ENCODE measurements at places on chromosomes 3 and 15. TPM values are rescaled to one million over a fixed set of nuclear protein-coding genes. Genes with fewer than 3 reads are reported as not detected.

GRCh38 chr15:56468401-56468800 lies 3.5 kb upstream of the MNS1 start:
- DNase-seq: peak; percentile 46

DNA sequence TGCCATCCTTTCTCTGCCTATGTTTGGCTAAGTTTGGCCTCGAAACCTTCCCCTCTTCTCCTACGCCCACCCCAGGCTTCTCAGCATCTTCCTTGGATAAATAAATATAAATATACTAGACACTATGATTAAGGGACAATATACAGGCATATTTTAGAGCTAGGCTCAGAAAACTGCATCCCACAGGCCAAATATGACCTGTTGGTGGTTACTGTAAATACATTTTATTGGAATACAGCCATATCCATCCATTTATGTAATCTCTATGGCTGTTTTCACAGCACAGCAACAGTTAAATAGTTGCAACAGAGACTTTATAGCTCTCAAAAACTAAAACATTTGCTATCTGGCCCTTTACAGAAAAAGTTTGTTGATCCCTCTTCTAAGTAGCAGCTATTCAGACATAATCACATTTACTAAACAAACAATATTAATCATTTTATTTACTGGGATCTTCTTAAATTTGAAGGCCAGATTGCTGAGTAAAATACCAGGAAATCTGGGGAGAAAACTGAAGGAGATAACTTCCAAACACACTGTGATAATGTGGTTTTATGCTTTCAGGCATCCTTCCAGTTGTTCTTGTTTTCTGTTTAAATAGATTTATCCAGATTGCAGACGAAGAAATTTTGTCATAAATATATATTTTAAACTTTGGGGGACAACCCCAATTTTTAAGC lies 269.7 kb upstream of the THRB start:
- DNase-seq: no peak

GRCh38 chr3:14289590-14290461 lies 111.2 kb downstream of the LSM3 start:
- no peak for DNase-seq

DNA sequence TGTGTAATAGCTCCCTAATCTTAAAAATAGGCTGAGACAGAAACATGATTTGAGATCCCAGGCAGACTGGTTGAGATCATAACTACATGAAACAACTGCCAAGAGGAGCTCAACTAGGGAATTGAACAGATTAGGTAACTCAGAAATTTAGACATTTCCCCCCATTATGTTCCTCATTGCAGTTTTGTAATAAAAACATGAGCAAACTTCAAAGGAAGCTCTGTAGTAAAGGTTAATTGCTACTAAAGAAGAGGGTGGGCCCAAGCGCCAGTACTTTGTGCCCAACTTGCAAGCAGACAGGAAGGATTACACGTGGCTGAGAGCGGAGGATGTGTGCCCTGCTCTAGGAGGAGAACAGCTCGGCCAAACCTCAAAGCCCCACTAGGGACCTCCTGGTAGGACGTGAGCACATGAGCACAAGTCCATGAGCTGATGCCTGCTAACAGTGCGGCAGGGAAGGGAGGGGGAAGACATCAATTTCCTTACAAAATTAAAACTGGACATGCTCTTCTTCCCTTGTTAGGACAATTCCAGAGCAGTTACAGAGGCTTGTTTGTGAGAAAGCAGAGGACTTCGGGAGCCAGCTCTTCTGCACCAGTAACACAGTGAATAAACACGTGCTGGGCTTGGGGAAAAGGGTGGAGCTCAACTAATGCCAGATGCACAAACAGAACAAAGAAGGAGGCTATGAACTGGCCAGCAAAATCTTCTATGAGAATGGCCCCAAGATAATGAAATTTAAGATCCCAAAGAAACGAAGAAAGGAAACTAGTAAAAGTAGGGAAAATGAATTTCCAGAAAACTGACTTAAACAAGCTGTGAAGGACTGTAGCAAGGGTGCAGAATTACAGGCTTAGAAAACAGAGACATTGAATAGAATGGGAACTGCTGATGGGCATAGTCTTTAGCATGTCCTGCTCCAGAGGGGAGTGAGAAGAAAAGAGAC lies 275.5 kb downstream of the MECOM start:
- DNase-seq: no peak

GRCh38 chr15:100852630-100853029 lies 27.0 kb upstream of the ALDH1A3 start:
- no peak for DNase-seq

DNA sequence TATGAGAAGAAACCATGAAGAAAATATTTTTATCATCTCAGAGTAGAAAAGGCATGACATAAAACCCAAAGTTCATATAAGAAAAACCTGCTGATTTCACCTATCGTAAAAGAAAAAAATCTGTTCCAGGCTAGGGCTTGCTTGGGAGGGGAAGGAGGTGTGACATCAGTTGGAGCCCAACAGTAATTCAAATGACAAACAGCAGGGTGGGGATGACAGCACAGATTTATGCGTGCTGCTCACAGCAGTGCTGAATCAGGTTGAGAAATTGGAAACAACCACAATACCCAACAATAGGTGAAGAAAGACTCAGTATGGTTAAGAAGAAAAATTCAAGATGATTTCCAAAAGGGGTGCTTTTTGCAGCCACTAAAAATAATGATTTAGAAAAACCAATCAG lies 172.4 kb downstream of the PDE8A start:
- no peak for DNase-seq

- DNase-seq: no peak
These were observed 361.4 kb upstream of the IL12A start for GRCh38 chr3:159627229-159627628.

DNA sequence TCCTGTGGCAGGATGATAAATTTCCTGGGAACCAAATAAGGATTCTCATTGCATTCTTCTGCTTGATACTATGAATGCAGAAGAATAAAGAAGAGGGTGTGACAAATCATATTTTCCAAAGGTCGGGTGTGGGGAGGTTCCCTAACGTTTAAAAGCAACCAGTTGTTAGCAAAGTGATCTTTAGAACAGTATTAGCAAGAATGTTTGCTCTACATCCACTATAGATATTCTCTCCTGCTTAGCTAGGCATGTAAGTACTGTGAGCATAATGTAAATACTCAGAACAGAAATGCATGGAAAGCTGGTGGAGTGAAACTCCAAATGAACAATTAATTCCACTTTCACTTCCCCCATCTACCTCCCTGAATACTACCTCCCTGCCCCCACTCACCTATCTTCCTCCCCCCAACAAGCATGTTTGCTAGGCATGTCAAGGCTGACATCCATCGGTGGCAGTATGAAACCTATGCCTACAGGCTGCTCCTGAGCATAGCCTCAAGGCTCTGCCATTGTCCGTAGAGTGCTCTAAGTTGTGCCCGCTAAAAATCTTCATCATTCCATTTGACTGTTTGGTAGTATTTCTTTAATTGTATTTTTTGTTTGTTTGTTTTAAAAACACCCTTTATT lies 329.7 kb downstream of the TIGIT start:
- no peak for DNase-seq

- peak; percentile 37 for DNase-seq
These were observed 2.3 kb upstream of the VPS18 start for GRCh38 chr15:40891810-40892446.

- no peak for DNase-seq
These were observed 507.7 kb downstream of the GRM7 start for GRCh38 chr3:7368597-7368996.

- no peak for DNase-seq
These were observed 33.6 kb downstream of the CCNL1 start for GRCh38 chr3:157126365-157126764.

DNA sequence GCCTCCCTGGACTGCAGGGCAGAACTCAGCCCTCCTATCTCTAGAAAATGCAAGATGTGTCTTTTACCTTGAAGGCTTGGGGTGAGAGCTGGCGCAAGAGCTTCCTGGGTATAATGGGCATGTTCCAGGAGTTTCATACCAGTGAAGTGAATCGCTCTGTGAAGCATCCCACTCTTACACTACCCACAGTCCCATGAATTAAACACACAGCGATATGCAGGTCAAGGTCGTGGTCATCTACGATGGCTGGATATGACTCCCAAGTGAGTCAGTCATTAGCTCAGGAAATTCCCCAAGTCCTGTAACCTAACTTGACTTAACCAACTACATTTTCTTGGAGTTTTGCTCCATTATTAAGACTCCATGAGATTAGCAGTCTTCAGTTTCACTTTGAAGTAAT lies 439.7 kb downstream of the NTRK3 start:
- no peak for DNase-seq

DNA sequence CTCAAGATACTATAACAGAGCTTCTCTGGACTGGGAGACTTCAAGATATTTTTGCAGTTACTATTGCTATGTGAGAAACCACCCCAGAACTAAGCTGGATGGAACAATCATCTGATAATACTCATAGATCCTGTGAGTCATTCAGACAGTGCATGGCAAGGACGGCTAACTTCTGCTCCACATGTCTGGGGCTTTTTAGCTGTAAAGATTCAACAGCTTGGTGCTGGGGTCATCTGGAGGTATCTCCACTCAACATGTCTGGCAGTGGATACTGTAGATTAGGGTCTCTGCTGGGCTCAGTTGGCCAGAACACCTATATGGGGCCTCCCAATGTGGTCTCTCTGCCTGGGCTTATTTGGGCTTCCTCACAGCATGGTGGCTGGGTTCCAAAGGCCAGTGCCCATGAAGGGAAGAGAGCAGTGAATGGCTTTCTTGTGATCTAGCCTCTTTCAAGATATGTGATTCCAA lies 117.3 kb upstream of the SLC7A14 start:
- no peak for DNase-seq

DNA sequence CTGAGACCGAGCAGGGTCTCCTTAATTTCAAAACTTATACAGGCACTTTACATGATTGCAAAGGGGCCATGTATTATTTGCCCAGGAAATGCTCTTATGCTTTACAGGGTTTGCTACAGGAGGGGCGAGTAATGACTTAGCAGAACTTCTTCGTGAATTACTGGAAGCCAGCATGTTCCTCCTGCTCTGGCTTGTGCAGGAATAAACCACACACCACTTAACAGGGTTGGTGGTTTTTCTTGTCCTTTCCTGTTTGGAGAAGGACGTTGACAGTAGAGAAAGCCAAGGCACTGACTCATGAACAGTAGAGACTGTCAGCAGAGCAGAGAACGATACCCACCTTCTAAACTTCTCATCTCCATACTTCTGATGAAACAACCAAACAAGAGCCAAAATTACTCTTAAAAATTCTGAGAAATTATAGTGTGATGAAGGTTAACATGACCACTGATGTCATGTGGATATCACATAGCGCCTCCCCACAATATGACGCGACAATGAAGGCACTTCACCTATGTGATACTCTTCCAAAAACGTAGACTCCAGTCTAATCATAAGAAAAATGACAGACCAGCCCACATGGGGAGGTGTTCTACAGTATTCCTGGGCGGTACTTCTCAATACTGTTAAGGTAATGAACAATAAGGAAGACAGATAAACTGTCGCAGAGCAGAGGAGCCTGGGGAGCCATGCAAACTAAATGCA lies 24.7 kb upstream of the MCTP2 start:
- DNase-seq: peak; percentile 66

PLSCR5 gene
- not detected for total RNA-seq

RPL32 gene
- total RNA-seq: 2,113 TPM

MEGF11 gene
- total RNA-seq: not detected

SI gene
- not detected for total RNA-seq

LOXL1 gene
- 3.4 TPM for total RNA-seq

HYAL3 gene
- total RNA-seq: 9.2 TPM

LTF gene
- not detected for total RNA-seq

RTP3 gene
- total RNA-seq: not detected

SERINC4 gene
- total RNA-seq: 0.37 TPM

BLM gene
- 57.7 TPM for total RNA-seq

GOLGA8N gene
- 9.2 TPM for total RNA-seq

COL8A1 gene
- total RNA-seq: not detected

GATA2 gene
- total RNA-seq: not detected
